ENCODE measurements at places on chromosomes 13 and 19.

DNA sequence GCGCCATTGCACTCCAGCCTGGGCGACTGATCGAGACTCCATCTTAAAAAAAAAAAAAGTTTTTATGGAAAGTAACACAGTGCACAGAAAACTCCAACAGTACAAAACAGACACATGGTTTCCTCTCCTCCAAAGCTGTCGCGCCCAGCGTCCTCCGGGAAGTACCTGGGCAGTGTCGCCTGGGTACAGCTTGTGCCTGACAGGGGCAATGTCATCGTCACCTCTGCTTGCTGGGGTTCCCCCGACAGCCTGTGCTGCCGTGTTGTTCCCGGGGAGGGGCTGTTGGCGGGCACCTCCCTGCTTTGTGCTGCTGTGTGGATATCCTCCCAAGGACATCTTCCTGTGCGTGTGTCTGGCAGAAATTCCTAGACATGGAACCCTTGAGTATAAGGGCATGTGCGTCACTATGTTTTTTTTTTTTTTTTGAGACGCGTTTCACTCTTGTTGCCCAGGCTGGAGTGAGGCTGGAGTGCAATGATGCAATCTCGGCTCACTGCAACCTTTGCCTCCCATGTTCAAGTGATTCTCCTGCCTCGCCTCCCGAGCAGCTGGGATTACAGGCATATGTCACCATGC lies 2.4 kb upstream of the F2RL3 start:
- DNase-seq = no peak

- no peak for DNase-seq
Measured at GRCh38 chr19:17309965-17310461, 650 bp downstream of the DDA1 start.

DNA sequence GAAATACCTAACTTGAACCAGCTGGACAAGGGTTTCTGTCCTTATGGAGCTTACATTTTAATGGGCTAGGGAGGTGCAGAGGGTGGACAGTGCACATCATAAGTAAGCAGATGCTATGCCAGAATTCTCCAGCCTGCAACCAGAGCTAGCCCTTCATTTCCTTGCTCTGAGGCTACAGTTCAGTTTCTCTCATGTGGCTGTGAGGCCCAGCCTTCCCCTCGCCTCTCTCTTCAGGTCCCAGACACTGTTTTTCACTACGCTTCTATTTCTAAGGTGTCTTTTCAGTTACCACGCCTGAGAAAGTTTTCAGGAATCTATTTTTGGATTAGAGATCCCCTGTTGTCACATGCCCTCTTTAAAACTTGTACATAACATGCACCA lies 141.9 kb downstream of the PCCA start:
- DNase-seq = no peak

- DNase-seq = no peak
Measured at GRCh38 chr19:7187605-7188339, 106.4 kb downstream of the INSR start.

GRCh38 chr19:56304243-56304642 lies 10.4 kb downstream of the ZSCAN5A start:
- no peak for DNase-seq

GRCh38 chr19:46915386-46915785 lies 54.6 kb downstream of the ARHGAP35 start:
- DNase-seq = no peak

Data from GM13976 (cell line).